ENCODE measurements at places on chromosomes 11 and 22. TPM values are rescaled to one million over a fixed set of nuclear protein-coding genes. Genes with fewer than 3 reads are reported as not detected.

DNA sequence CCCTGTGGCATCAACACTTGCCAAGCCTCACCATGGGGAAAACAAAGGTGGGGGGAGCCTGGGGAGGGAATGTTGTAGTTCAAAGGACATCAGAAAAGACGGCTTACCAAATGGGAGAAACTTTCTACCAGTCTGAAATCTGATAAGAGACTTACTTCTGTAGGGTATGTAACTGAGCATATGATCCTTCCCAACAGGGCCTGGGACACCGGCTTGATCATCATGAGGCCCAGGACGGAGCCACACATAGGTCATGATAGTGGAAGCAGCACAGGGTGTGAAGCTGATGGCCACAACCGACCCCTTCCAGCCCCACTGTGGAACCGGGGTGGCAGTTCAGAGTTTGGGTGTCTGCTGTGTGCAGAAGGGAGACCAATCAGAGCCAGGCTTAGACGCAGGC is 51.1 kb downstream of the MICAL3 start:
- no peaks in the 10 kb centered on the region for H3K27me3 ChIP-seq
- H3K27ac ChIP-seq, result peak overlapping the region; percentile 99
- no peaks in the 10 kb centered on the region for H3K36me3 ChIP-seq
- no peak overlapping the region for H3K4me3 ChIP-seq
- no peak for DNase-seq

DNA sequence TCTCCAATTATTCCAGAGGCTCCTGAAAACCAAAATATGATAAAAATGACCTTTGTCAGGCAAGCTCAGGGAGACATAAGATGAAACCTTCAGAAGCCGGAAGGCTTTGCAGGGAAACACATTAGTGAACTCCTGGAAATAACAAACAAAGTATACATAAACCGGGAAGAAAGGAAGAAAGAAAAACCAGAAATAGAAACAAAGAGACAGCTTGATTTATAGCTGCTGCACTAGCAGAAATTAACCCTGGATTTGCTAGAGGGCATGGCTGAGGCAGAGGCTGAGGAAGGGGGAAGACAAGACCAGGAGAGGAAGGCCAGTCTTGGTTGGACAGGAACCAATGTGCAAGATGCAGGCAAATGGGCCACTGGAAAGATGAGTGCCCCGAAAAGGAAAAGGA is 33.3 kb downstream of the SLC22A25 start:
- H3K4me1 ChIP-seq, result no peaks in the 10 kb centered on the region
- H3K4me3 ChIP-seq, result no peak overlapping the region
- no peak overlapping the region for H3K27ac ChIP-seq
- no peak for DNase-seq
- H3K36me3 ChIP-seq, result no peaks in the 10 kb centered on the region

DNA sequence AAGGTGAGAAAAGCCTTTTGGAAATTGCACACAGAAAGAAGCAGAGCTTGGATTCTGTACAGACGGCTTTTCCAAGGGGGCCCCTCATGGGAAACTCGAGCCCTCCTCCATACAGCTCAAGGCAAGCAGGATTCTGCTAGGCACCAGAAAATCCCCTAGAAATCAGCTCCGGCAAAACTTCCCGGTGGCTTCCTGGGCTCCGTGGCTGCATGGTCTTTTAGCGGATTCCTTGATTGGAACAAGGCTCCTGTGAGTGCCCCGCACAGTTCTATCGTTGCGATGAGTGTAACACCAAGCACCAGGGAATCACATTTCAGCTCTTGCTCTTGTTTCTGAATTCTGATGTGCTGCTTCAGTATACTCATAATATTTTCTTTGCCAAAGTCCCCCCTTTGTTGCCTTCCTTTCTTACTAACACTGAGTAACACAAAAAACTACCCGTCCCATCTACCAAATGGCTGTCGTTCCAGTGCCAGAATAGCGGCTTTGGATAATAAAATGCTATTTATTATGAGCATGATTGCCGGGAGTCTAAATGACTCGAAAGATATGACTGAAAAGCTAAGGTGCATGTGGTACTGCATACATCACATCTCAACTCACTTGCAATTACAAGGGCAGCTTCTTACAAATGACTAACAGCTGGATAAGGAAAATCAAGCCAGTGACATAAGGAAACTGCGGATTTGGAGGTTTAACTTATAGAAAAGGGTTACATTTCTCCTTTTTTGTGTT is 494.1 kb downstream of the DLG2 start:
- H3K27ac ChIP-seq, result no peak overlapping the region
- no peaks in the 10 kb centered on the region for H3K36me3 ChIP-seq
- H3K4me3 ChIP-seq, result no peak overlapping the region
- no peaks in the 10 kb centered on the region for H3K4me1 ChIP-seq
- no peak for DNase-seq
- no peaks in the 10 kb centered on the region for H3K27me3 ChIP-seq

DNA sequence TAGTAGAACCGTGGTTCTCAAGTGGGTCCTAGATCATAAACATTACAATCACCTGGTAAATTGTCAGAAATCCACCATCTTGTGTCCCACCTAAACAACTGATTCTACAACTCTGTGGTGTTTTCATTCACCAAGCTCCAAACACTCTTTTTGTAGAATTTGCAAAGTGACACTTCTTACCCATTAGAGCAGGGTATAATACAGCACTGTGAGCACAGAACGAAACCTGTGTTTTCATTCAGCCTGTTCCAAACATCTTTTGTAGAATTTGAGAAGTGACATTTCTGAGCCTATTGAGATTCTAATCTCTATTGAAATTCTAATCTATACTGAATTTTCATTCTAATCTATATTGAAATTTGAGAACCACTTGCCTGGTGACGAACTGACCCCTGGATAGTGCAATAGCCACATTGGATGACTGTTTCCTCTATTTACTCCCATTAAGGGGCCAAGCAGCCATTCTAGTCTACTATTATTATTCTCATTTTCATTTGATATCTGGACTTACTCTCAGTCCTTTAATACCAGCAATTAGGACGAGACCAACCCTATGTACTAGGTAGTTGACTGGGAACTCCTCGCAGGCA is 616.6 kb downstream of the LRRC4C start:
- H3K27ac ChIP-seq, result no peak overlapping the region
- no peaks in the 10 kb centered on the region for H3K36me3 ChIP-seq
- no peak overlapping the region for H3K4me3 ChIP-seq
- DNase-seq, result no peak

GRCh38 chr11:7592711-7593110 is 78.9 kb downstream of the PPFIBP2 start:
- H3K36me3 ChIP-seq, result peaks cover 1% of the 10 kb centered on the region
- H3K27ac ChIP-seq, result no peak overlapping the region
- H3K27me3 ChIP-seq, result no peaks in the 10 kb centered on the region
- no peak for DNase-seq

Gene CDON
- 6.8 TPM for total RNA-seq

Data from Caco-2 (cell line).